ENCODE measurements at places on chromosomes 6 and 20.

DNA sequence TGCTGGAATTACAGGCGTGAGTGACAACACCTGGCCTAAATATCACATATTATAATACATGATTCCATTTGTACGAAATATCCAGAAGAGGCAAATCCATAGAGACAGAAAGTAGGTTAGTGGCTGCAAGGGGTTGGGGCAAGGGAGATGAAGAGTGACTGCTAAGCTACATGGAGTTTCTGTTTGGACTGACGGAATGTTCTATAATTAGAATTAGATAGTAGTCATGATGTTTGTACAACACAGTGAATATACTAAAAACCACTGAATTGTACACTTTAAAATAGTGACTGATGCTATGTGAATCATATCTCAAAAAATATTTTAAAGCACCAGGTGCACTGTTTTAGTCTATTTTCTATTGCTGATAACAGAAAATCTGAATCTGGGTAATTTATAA lies 3.7 kb upstream of the HEBP2 start:
- no peak for DNase-seq

GRCh38 chr6:160077526-160077925 lies 44.1 kb upstream of the SLC22A1 start:
- no peak for DNase-seq

DNA sequence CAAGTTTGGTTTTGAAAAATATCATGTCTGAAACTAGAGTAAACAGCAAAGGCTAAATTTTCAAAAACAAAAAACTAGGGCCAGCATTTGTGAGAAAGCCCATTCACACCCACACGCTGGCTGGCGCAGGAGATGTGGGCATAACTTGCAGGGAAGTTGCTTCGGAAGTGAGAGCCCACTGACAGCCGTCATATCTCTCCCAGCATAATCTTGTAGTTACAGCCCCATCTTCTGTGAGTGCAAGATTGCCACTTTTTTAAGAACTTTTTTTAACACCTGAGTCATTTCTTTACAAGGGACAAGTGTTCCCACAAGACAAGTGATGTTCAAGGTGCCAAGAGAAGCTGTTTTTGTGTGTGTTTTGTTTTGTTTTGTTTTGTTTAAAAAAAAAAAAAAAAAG lies 212.5 kb upstream of the CNR1 start:
- no peak for DNase-seq

DNA sequence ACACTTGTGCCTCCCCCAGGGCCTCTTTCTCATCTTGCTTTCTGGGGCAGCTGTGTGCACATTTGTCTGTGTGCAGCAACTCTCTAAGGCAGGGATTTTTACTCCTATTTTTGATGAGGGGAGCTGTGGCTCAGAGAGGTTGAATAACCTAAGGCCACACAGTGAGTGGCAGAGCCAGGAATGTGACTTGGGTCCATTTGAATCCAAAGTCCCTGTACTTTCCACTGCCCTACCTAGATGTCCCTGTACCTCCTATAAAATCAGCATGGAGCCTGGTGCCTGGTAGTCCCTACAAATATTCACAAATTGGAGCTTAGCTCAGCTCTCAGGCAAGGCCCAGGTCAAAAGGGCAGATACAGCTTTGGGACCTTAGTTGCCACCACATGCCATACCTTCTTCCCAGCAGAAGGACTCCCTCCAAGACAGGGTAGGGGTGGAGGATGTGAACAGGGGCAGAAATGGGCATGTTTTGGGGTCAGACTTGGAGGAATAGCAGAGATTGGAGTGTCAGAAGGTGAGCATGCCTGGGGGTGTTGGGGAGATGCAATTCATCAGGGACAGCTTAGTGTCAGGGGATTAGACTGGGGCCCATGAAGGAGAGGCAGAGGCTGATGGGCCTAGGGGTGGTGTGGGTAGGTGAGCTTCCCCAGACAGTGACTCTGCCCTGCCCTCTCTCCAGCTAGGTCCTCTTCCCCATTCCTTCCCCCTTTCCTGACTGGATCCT lies 4.1 kb upstream of the VEGFA start:
- DNase-seq = no peak

DNA sequence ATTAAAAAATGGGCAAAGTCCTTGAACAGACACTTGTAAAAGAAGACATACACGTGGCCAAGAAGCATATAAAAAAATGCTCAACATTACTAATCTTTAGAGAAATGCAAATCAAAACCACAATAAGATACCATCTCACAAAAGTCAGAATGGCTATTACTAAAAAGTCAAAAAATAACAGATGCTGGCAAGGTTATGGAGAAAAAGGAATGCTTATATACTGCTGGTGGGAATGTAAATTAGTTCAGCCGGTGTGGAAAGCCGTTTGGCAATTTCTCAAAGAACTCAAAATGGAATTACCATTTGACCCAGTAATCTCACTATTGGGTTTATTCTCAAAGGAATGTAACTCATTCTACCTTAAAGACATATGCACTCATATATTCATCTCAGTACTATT lies 166.6 kb downstream of the KHDC1L start:
- DNase-seq = no peak

DNA sequence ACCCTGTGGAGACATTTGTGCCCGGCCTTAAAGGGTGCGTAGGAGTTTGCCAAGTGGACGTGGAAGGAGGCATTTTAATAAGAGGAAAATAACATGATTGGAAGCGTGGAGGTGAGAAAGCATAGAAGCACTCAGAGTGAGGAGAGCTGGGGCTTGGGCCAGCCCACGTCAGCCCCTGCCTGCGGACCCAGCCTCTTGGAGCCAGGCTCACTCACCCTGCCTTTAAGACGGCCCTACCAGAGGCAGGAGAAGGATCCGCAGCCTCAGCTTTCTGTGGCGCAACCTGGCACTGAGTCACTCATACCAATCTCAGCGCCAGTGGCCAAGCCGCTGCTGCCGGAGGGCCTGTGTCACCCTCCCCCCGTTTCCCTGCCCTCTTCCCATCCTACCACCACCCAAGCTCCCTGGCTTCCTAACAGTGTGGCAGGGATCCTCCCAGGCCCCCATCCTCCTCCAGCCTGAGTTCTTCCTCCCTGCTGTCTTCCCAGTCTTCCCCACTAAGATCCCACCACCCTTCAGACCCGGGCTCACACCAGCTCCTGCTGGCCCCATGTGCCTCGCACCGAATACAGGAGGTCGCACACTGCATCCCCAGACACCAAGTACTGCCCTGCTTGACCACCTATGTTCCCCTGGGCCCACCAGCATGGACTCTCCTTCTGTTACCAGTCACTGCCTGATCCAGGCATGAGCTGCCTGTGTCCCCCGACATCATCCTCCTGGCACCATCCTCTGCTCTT lies 285.2 kb downstream of the UST start:
- DNase-seq = peak; percentile 53

DNA sequence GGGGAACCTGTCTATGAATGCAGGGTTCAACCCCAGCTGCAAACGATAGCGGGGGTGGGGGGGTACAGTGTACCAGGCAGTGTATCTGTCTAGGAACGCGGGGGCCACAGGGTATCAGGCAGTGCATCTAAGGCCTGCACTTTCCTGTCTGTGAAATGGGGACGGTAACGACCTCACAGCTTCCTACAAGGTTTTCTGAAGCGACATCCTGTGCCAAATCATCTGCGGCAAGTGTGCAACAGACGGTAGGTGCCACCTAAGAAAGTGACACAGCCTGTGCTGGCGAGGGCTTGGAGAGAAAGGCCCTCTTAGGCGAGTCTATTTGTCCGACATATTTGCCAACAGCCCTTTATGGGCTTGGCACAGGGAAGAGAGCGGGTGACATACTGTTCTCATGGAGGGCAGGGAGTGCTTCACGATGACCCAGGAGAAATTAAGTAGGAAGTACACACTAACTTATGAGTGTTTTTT lies 3.8 kb downstream of the DIDO1 start:
- no peak for DNase-seq

DNA sequence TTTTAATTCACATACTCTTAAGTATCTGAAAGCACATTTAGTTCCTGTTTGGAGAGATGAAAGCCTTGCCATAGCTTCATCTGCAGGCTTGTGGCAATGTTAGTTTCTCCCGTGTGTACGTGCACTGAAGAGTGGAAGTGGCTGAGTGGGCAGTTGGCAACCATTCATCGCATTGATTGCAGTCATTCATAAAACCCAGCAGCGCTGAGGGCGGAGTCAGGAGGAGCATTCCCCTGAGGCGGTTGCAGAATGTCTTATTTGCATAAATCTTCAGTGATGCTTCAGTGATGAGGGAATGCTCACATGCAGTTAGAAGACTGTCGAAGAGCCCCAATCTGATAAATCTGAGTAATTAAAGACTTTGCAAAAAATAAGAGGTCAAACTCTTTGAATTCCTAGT lies 79.1 kb downstream of the RIMS1 start:
- DNase-seq = no peak

GRCh38 chr20:38260025-38260377 lies 534 bp downstream of the KIAA1755 start:
- DNase-seq = no peak

Data from SW 1271 (cell line).